Right renal cortex interstitium (tissue), 3 donors: ENCODE measurements at places on chromosomes 13 and 19.

DNA sequence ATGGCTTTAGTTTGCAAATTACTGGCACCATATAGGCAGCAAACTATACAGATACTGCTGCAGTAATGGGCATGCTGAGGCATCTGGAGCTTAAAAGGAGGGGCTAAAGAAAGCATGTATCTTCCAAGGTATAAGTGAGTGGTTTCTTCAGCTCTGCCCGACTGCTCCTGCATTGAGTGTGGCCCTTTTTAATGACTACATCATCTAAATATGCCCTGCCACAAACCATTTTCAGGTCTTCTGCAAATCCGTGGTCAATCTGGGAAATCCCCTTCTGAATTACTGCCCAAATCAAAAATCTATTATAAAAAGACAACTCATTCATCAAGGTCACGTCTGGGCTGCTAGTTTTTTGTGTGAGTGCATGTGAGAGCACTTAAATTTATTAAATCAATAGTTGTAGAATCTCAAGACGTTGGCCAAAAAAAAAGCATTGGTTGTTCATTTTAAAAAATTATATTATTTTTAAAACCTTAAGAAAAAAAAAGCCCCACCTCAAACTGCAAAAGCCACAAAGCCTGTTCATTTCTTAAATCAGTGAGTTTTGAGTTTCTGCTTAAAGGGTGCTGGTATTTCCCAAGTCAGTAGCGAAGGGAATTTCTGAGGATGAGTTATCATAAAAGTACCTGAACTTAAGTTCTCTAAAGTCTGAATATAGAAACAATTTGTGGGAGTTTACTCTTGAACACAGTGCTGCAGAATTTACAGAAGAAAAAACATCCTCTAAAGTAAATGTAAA lies 16.3 kb downstream of the LCP1 start:
- no peak for DNase-seq

GRCh38 chr13:95524264-95524901 lies 28.1 kb upstream of the CLDN10 start:
- no peak for DNase-seq

GRCh38 chr13:112955956-112956355 lies 13.1 kb upstream of the MCF2L start:
- no peak for DNase-seq

- no peak for DNase-seq
Measured at GRCh38 chr19:30908262-30908771, 440.9 kb downstream of the TSHZ3 start.

DNA sequence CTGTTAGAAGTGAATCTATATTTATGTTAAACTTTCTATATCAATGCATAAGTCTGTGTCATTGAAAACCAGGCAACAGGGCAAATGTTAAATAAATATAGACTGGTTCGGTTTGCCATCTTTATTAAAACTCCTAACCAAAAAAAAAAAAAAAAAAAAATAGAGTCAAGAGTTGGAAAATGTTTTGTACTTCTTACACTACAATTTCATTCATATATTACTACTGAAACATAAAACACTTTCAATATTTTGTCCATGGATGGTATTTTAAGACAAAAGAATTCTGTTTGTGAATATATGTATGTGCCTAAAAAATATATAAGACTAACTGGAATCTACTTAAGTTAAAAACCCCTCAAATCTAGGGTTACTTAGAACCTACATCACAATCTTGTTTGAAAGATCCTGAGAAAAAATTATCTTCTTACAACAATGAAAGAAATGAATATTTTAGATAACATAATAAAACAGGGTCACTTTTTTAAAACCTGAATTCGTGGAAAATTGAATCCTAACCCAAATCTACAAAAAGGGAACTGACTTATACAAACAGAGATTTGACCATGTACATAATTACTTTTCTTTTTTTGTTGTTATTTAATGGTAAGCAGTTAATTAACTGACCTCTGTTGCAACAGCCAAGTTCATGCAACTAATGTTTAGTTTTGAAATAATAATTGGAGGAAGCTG lies 5.1 kb downstream of the DACH1 start:
- no peak for DNase-seq

DNA sequence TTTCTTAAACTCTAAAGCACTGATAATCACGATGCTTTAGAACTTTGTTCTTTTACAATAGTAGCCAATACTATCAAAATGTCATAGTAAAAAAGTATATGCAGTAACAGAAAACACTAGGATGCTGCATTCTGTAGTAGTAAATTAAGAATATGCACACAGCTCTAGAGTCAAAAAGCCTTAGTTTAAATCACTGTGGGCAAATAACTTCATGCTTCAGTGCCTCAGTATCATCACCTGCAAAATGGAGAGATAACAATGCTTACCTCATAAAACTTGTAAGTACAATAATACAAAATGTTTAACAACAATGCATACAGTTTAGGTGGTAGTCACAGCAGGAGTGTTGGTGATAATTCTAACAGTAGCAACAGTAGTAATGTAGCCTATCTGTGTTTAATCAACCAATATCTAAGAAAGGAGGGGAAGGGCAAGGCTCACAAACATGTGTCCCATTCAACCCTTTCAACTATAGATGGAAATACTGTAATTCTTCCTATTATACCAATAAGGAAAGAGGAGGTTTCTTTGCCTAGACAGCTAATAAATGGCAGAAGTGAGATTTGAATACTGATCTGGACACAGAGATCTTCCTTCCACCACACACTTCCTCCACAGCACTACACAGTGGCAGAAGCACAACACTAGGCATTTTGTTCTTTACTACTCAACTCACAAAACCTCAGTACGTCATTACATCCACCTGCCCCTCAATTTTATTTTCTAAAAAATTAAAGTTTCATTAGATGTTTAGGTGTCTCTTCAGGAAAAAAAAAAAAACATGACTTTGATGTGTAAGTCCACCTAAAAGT lies 4.6 kb downstream of the RBM26 start:
- no peak for DNase-seq

DNA sequence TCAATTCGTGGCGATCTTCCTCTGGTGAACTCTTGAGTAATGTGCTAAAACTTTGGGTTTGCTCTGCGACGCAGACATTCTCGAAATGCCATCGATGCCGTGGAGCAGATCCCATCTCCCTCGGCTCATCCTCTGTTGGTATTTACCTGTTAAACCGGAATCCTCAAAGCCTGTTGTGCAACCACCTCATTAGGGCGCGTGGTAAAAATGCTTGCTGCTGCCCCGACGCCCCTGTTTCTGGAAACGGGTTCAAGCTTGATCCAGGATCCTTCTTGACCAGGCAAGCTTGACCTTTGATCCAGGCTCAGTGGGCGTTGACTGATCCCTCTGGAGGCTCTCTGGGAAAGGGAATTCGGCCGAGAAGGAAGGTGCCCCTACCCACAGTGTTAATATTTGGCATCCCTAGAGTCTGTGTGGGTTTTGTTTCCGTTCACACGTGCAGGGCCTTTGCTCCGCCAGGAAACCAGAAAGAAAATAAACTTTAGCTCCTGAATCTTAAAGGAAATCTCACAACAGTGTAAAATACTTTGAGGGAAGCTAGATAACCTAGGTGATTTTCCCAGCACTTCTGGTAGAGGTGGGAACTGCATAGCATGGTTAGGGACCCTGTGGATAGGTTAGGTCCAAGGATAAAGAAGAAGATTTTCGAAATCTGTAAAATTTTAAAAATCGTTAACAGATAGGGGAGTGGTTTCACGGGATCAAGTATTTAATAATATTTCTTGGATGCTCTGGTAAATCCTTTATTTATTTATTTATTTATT lies 1.1 kb downstream of the LSM14A start:
- peak; percentile 60 for DNase-seq

GRCh38 chr13:39250440-39250839 lies 212.2 kb downstream of the NHLRC3 start:
- no peak for DNase-seq

GRCh38 chr13:60148918-60149317 lies 14.8 kb downstream of the DIAPH3 start:
- no peak for DNase-seq

DNA sequence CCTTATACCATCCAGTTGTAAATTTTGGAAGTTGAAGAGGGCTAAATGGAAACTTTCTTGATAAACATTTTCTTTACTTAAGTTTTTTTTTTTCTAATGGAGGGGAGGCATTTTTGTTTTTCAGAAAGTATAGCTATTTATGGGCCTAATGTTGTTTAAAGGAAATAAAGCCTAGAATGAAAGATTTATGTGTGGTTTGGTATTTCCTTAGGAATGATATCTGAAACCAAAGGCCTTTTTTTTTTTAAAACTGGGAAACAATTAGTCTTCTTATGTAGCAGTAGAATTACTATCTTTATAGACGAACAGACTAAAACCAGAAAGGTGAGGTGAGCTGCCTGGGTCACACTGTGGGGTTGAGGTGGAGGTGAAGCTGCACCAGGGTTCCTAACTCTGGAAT lies 80.1 kb downstream of the ESD start:
- DNase-seq = no peak

- no peak for DNase-seq
Measured at GRCh38 chr19:10718205-10719196, 622 bp downstream of the DNM2 start.

DNA sequence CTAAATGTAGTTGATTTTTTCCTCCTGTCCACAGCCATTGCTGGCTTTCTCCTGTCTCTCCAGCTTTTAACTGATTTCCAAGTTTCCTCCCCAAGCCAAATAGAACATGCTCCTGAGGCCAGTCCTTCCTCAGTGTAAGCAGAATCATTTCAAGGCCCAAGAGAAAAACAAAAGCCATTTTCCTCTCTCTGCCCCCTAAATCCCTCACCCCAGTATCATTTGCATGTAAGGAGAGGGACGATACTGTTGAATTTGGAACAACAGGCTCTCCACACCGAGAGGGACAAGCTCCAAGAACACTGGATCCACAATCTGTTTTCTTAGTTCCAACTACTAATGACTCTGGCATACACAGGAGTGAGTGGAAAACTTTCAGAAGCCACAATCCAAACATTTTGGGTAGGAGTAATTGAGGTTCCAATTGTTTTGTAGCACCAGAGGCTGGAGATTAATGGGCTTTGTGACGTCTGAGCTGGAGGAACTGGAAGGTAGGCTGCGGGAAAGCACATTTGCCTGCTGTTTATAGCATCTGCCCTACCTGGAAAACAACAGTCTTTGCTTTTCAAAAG lies 156.8 kb downstream of the FLT1 start:
- DNase-seq = no peak

DNA sequence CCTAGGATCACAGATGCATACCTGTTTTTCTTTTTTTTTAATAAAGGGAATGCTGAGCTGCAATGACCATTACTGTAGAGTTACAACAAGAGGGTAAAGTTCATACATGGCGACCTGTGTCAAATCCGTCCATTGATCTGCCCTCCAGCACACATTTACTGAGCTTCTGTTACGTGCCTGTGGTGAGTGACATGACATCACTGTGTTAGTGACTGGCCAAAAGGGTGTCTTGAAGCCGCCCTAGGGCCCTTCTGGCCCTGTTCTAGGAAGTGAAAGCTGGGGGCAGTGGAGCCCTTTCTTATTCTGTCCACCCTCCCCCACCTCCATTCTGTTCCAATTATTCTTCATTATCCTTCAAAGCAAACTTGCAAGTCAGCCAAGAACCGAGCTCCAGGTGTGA lies 66.3 kb downstream of the ZIC5 start:
- DNase-seq = no peak

GRCh38 chr13:42991898-42992763 lies at the start of gene EPSTI1:
Gene EPSTI1, minus strand, starts transcription at chr13:42992241. Its CDS starts 76 bp downstream, at chr13:42992165.
- DNase-seq = peak; percentile 57

DNA sequence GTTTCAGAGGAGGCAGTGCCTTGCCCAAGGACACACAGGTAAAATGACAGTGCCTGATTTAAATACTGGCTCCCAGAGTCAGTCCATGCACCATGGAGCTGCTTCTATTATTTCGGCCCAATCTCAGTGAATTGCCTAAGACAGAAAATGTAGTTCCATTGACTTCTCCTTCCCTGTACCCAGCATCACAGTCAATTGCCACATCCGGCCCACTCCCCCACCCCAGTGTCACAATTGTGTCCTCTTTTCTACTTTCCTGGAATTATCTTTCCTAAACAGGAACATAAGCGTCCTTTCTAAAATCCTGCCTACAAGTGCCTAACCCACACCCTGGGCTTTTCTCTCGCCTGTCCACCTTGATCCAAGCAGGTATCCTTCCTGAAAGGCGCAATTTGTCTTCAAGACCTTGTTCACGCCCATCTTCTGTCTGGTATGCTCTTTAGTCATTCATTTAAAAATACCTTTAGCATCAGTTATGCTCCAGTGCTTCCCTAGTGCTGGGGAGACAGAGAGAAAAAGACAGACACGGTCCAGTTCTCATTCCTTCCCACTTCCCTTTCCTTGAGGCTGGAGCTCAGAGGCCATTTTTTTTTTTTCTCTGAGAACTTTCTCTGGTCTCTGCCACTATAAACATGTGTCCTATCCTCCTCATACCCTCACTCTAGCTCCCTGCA lies 411.4 kb downstream of the LIG4 start:
- DNase-seq = no peak

DNA sequence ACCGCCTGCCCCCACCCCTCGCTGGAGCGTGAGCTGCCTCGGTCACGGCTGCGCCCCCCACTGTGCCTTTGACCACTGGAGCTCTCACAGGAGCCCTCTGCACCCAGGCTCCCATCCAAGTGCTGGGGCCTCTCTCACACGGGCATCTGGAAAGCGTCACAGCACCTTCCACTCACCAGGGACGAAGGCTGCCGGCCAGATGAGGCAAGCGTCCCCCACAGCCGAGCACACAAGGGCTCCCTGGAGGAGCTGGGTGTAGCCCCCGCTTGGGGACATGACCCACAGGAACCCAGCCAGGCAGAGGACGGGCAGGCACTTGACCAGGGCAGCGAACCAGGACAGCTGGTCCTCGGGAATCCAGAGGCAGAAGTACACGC lies 560 bp downstream of the TMEM86B start:
- no peak for DNase-seq

DNA sequence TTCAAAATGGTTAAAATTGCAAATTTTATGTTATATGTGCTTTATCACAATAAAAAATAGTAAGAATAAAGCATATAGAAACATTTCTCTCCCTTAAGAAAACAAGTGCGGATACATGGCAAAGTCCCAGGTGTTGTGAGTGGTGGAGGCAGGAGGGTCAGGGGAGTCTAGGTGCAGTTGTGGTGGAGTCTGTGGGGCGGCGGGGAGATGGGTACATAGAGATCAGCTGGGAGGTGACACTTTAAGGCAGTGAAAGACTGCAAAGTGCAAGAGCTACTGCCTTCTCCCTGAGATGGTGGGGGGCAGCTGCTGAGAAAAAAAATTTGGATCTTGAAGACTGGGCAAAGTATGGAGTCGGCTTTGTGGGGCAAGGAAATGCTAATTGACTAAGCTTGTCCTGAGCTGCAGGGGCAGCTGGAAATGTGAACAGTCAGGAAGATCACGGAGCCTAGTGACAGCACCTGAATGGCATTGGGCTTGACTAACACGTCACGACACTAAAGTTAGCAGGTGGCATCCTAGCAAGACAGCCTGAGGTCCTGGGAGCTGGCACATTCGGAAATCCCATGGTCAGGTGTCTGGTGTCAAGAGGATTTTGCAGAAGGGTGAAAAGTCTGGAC lies 72.9 kb upstream of the IRS2 start:
- no peak for DNase-seq

GRCh38 chr19:52286256-52286655 lies 10.7 kb upstream of the ZNF480 start:
- DNase-seq = no peak

- no peak for DNase-seq
Measured at GRCh38 chr13:109182777-109183465, 553.5 kb downstream of the MYO16 start.
